ENCODE measurements at places on chromosomes 1 and 21.
A peak's percentile ranks its signal among the peaks of the same experiment; 100 is the strongest.

GRCh38 chr1:172449585-172450523 lies 6.0 kb upstream of the PIGC start:
- peak; percentile 74 for DNase-seq

DNA sequence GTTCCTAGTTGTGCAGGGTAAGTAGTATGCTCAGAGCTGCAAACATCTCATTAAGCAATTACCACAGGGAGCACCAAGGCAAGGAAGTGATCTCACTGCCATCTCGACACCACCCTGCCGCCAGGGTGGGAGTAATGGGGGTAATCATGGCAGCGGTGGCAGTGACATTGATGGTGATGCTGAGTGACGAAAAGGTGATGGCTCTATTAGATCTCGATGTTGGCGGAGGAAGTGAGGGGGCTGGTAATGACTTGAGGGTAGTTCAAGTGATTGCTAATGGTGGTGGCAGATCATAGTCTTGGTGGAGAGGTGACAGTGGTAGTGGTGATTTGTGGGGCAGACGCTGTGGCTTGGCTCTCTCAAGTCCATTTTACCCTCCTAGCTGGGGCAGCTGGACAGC lies 25.4 kb upstream of the TENT5B start:
- DNase-seq: no peak

DNA sequence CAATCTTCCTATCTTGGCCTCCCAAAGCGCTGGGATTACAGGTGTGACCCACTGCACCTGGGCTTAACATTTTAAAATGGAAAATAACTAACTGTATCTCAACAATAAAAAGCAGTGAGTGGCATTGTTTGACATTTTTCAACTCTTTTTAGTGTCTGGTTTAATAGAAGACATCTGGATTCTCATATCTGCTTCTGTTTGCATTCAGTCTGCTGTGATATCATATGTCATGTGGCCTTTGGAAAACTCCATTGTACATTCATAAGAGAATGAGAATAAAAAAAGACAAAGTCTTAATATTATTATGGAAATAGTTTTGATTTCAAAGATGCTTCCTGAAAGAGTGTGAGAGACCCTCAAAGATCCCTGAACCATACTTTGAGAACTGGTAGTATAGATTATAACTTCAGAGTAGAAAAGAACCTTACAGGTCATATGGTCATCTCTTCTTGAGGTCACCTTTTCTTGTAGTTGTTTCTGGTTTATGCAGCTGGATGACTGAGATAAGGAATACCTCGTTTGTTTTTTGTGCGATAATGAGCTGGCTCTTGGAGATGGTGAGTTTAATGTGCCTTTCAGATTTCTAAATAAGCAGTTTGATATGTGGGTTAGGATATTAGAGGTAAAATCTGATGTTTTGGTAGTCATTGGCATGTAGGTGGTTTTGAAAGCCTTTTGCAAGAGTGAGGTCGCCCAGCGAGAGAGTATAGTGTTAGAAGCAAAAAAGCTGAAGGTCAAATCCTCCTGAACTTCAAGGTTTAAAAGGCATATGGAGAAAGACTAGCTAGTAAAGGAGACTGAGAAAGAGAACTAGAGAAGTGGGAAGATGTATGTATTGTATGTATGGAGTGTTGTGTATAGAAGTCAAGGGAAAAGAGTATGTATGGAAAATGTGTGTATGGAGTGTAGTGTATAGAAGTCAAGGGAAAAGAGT lies 17.2 kb downstream of the CEP350 start:
- no peak for DNase-seq

- no peak for DNase-seq
Observed at GRCh38 chr21:45351526-45352275, 53.3 kb upstream of the COL18A1 start.

DNA sequence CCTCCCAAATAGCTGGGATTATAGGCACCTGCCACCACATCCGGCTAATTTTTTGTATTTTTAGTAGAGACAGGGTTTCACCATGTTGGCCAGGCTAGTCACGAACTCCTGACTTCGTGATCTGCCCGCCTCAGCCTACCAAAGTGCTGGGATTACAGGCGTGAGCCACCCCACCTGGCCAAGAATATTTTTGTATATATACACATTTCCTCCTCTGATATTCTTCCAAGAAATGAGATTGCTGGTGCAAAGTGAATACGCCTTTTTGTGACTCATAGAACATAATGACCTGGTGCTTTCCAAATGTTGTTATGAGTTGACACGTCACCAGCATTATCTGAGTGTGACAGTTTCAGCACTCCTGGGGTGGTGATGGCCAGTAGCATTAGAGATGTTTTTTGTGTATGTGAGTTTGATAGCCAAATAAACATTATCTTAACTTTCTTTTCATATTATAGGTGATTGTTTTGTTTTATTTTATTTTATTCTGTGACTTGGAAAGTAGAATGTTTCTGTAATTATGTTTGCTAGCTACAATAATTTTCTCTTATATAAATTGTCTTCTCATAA lies 54.9 kb downstream of the KCNK1 start:
- DNase-seq: peak; percentile 62

DNA sequence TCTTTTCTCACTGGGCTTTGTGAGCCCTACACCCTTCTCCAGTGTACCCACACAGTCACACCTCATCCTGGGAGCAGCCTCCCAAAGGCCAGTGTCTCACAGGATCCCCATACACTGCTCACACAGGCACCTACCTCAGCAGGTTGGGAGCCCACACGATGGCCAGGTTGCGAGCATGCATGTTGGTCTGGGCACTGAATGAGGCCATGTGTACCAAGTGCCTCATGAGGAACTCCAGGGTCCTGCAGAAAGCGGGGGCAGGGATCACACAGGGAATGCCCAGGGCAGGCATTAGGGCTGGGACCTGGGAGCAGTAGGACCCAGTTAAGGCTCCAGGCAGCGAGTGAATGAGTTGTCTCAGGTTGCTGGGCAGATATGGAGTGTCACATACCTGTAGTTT lies 8.5 kb upstream of the USF1 start:
- DNase-seq: no peak

GRCh38 chr1:8540261-8540941 lies 222.5 kb downstream of the SLC45A1 start:
- no peak for DNase-seq

GRCh38 chr1:110606657-110607535 lies 738 bp upstream of the KCNA2 start:
- DNase-seq: no peak

GRCh38 chr21:16794950-16795349 lies 717.9 kb upstream of the CXADR start:
- no peak for DNase-seq

DNA sequence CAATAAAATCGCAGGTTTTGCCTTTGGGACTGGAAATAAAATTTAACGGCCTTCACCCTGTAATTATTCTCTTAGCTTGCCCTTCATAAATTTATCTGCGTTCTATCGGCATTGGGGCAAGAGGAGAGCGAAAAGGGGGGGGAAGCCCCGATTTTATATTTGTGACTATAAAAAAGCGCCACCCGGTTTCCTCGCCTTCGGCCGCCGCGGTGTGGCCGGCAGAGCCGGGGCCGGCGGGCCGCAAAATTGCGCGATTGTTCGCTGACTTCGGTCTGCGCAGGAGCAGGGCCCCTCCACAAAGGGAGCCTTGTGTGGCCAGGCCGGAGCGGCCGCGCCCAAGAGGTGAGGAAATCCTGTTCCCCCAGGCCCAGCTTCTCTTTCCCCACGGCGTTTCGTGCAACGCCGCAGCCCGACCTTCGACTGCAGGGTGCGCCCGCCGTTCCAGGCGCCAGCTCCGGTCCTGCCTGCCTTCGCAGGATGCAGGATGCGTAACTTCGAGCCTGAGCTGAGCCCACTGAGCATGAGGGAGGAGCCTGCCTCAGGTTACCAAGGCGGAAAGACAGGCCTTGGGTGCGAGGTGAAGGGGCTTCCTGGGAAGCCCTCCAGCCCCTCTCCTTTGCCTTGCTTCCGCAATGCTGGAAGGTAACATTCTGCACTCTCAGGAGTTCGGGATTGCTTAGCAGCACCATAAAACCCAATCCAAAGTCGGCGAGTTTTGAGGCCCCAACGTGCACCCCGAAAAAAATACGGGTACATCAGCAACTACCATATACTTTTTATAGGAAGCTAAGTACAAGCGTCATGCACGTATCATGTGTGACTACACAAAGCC lies 4.9 kb upstream of the TBX15 start:
- DNase-seq: no peak

DNA sequence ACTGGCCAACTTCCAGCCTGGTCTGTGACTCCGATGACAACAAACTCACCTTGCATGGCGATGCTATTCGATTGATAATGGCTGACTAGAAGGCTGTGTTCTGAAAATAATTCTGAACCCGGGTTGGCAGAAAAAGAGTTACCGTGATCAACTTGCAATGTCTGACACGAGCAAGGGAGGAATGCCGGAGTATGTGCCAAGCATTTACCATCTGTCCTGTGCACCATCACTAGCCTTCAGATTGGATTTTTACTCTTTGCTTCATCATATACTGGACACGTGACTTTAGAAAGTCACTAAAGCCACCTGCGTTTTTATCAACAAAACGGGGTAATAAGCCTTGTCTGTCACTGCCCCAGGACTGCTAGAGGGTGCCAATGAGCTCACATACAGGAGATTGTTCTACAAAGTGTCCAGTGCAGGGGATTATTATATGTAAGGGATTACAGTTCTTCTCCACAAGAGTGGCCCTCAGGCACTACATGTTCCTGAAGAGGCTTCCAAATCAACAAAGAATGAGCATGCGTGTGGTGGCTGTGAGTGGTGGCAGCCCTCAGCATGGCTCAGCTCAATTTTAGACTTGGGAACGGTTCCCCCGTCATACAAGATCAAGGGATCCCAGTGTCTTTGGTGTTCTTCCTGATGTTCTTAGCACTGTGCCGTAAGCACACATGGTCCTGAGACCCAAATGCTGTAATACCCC lies 35.8 kb downstream of the SSBP3 start:
- no peak for DNase-seq

DNA sequence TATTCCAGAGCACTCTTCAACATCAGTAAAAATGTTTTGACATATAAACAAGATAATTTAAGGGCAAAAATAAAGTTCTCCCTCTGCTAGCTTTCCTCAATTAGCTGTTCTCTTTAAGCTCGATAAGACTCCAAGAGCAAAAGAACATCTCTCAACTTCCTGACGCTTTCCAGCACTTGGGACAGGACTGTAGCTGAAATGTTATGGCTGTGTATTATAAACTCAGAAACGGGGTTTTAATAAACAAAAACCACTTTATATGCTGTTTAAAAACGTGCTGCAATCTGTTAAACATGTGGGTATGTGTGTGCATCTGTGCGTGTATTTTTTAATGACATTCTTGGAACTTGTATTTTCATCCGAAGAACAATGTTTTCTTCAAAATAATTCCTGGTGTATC lies 71.5 kb upstream of the RGS2 start:
- DNase-seq: no peak

DNA sequence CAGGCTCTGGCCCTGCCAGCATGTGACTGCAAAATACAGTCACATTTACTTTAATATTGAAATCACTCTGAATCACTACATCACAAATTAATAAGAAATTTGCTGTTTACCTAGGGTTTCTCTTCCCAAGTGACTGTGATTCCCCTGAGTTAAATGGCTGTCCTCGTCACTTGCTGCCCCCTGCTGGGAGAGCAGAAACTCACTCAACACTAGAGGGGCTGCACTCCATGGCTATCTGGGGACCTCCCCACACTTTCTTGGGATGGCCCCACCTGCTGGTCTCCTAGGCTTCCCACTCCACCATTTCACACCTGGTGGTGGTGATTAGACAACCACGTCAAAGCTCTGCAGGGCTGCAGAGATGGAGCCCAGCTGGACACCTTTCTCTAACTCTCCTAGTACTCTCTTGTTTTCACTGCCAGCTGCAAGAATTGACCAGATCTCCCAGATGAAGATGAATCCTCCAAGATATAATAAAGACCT lies 63.4 kb downstream of the CD2 start:
- DNase-seq: peak; percentile 76

DNA sequence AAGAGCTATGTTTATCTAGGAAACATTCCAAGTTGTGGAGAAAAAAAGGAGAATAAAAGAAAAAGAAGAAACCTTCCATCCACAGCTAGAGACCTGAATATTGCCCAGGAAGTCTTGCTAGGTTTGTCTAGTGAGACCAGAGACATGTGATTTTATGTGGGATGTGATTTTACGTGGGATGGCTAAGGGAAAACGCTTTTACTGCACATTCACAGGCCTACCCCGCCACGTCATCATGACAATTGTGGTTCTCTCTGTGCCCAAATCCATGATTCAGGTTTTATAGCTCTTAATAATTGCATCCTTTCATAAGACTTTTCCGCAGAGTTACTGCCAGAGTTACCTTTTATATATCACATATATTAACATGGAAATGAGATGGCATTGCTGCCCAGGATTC lies 86.4 kb upstream of the SSX2IP start:
- no peak for DNase-seq

DNA sequence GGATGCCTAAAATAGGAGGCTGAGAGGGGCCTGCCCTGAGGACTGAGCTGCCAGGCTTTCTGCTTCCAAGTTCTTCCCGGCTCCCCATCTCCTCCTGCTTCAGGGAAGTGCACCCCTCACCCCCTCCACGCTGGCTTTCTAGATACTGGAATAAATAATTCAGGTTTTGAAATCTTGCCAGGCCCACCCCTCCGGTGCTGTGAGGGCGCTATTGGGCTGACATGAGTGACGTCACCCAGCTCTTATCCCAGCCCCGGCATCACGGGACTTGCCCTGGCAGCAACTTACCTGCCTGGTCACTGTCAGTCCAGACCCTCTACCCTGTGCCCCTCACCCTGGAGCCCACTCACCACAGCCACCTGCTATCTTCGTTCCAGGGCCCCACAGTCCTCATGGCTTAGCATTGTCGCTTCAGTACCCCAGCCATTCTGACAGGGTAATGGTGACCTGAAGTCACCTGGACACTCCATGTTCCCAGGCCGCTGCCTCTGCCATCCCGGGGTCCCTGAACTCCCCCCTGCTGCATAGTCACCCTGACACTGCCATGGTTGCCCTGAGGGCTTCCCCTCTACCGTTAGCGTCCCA lies 819 bp upstream of the GPR3 start:
- DNase-seq: no peak

GRCh38 chr1:112694363-112694929 lies 12.5 kb downstream of the RHOC start:
- DNase-seq: no peak

- no peak for DNase-seq
Observed at GRCh38 chr1:22250724-22251123, 107.8 kb upstream of the WNT4 start.

DNA sequence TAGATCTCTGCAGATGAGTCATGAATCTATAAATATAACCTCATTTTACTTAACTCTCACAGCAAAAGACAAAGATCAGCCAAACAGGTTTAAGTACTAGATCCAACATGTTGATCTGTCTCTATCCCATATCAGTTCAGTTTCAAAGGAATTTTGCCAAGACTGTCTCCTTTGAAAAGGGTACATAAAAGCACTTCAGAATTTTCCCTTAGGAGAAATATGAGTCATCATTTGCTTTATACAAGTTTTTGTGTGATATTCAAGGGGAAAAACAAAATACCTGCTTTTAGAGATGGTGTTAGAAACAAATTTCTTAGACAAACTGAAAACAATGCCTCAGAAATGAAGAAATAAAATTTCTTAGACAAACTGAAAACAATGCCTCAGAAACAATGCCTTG lies 73.5 kb upstream of the LRRC7 start:
- DNase-seq: no peak

GRCh38 chr1:74357756-74358155 lies 122.6 kb downstream of the TNNI3K start:
- no peak for DNase-seq

All from GM10248 (cell line).